CD8-positive, alpha-beta memory T cell (primary cell): ENCODE measurements at places on chromosomes 7 and 10.

DNA sequence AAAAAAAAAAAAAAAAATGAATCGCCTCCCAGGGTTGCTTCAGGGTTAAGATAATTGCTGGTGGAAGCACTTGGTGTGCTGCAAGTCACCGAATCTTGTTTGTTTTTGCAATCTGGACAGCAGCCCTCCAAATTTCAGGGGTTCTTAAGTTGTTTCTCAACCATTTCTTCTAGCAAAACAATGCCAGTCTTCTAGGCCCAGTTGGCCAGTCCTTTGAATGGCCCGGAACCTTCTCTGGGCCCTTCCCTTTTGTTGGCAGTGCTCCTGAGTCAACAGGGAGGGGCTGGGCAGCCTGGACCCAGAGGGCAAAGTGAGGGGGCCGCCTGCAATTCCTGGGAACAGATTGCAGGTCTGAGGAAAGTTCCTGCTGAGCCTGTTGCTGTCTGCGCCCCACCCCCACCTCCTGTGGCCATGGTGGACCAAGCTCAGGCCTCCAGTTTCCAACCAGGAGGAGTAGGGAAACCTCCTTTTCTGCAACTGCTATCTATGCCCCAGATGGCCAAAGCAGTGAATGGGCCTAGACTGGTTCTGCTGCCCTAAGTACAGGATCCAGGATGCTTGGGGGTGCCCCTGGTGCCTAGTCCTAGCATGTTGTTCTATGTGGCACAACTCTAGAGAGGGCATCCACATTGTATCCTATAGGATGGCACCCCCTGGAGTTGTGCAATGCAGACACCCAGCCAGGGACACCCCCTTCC, 31.4 kb upstream of the PDCD4 start:
- DNase-seq = no peak

- no peak for DNase-seq
Observed at GRCh38 chr10:132543916-132544743, 6.5 kb downstream of the INPP5A start.

GRCh38 chr10:71297343-71297742, 21.7 kb upstream of the SLC29A3 start:
- no peak for DNase-seq

DNA sequence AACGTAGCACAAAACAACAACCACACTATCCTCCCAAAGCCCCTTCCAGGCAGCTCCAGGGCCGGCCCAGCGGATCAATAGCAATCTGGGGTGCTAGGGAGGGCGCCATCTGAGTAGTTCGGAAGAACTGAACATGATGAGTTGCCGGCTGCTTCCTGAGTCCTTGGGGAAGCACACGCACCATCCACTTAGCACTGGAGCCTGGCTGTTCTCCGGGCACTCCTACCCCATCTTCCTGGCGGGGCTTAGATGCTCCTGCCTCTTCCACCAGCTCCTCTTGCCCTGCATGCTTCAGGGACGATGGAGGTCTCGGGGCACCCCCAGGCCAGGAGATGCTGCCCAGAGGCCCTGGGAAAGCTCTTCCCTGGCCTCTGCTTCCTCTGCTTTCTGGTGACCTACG, at the start of gene KCNK18:
Gene KCNK18, plus strand, starts transcription at position 301 of the 400 bp plus-strand sequence. Its CDS starts 0 bp downstream, at position 301.
- DNase-seq = no peak

DNA sequence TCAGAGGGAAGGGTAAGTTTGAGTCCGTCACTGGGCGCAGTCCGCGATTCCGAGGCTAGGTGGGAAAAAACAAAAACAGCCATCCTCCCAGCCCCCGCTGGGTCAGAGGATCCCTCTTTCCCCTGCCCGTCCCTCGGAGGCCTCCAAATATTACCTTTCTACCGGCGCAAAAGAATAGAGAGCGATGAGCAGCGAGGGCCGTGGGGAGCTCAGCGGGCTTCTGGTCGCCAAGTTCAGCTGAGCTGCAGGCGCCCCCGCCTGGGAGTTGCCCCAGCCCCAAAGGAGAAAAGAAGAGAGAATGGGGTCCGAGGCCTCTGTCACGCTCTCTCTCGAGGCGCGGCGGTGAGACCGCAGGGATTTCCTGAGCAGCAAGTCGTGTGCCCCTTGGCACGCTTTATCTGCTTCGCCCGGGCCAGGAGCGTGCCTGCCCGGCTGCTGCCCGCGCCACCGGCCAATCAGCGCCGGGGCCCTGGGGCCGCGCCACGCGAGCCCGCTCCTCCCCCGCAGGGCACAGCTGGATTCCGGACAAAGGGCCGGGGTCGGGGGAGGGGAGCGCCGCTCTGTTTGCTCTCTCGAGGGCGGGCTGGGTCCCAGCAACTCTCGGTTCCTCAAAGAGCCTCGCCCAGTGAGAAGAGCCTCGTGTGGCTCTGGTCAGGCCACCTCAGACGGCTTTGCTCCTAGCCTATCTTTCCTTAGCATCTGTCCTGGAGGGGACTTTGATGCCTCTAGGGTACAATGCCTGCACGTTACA, at the start of gene NEUROG3:
Gene NEUROG3, minus strand, starts transcription at position 367 of the 751 bp plus-strand sequence. CDS start 379 bp downstream, outside the sequence.
- no peak for DNase-seq

GRCh38 chr7:23247603-23248335, 1.2 kb downstream of the GPNMB start:
- no peak for DNase-seq

DNA sequence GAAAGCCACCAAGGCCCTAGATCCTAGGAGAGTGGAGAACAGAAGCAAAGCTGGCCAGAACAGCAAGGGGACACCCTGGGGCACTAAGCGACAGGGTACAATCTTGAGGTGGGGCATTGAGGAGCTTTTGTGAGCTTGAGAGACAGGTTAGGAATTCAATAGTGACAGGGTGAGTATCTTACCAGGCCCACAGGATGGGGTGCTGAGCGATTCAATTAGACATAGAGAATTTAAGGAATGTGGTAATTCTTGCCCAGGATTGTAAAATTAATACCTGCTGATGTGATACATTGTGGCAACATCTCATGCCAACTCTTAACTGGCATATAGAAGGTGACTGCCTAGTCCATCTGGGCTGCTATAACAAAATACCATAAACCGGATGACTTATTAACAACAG, 14.0 kb downstream of the RBP3 start:
- no peak for DNase-seq

DNA sequence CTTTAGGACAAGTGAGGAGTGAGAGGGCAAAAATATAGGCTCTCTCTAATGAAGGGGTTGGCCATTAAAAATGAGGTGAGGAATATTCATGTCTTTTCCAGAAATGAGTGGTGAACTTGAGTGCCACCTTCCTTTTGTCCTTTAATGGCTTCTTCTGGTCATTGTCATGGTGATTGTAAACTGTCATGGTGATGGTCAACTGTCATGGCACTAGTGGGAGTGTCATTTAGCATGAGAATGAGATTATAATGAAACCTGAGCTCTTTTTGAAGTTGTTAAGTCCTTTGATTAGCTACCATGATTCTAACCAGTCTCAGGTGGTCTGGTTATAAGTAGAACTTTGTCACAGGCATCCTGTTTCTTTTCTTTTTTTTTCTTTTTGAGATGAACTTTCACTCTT, 524.4 kb downstream of the NEBL start:
- DNase-seq = no peak

- DNase-seq = no peak
Observed at GRCh38 chr7:156889746-156890145, 3.2 kb downstream of the LMBR1 start.

- no peak for DNase-seq
Observed at GRCh38 chr7:102429141-102429899, 4.1 kb upstream of the ORAI2 start.

GRCh38 chr7:89661876-89662275, 492.4 kb upstream of the STEAP1 start:
- no peak for DNase-seq

DNA sequence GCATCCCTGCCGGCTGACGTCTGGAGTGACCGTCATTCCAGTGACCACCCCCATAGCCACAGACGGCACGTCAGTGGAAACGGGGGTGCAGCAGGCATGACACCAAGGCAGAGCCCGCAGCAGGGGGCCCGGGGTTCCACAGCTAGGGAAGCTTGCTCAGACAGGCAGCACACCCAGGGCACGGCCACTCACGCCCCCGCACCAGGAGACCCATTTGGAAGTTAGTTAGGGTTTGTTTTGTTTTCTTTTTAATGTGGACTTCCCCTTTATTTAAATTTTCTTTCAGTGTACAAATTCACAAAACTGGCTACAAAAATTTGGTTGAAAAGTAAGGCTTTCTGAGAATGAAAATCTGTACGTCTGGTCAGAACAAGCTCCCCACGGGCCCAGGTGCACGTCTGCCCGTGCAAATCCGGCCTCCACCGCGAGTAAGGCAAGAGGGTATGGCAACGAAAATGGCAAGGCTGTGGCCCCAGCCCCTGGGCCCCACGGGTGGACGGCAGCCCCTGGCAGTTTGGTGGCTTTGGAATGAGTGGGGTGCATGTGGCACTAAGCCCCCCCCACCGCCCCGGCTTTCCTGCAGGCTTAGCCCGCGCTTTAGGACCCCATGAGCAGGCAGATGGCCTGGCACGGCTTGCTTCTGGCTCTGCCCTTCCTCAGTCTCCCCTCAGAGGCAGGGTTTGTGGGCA, 124.2 kb downstream of the FAM53B start:
- no peak for DNase-seq

- DNase-seq = no peak
Observed at GRCh38 chr10:113534423-113534822, 18.4 kb upstream of the HABP2 start.

DNA sequence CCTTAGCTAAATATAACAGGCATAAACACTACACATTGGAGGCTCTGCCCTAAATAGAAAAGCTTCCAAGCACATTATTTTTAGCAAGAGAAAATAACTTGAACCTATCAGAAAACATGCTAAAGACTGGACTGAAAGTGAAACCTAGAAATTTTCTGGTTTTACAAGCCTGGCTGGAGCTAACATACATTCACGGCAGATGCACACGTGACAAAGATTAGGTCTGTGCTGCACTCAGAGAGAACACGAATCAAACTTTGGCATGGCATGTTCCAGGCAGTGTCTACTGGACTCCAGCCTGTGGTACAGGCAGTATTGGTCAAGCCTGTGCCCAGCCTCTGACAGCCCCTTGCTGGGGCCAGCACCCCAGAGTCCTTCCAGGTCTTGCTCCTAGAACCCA, 94.1 kb upstream of the PCBD1 start:
- no peak for DNase-seq

- DNase-seq = no peak
Observed at GRCh38 chr10:95998255-95998784, 45.1 kb upstream of the CCNJ start.

DNA sequence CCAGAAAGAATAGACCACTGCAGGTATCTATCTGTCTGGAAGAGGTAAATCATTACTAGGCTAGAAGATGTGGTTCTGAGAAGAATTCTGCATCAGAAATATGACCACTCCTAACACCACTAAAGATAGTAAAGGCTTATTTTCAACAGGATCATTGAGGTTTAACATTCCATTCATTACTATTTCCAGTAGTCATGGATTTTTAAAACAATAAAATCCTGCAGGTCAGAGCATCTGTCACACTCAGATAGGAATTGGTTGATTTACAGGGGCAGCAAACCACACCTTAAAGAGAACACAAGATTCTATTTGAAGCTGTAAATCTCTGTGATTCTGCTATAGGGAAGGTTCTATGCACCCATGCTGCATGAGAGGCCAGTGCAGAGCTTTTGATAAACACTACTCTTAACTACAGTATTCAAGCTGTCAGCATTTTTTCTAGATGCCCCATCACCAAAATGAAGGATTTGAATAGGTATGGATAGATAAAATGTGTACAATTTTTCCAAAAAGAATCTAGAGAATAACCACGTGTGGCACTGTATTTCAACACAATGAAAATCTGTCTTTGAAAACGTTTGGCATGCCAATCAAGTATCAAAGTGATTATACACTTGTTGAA, 14.6 kb downstream of the LRRC17 start:
- DNase-seq = no peak

DNA sequence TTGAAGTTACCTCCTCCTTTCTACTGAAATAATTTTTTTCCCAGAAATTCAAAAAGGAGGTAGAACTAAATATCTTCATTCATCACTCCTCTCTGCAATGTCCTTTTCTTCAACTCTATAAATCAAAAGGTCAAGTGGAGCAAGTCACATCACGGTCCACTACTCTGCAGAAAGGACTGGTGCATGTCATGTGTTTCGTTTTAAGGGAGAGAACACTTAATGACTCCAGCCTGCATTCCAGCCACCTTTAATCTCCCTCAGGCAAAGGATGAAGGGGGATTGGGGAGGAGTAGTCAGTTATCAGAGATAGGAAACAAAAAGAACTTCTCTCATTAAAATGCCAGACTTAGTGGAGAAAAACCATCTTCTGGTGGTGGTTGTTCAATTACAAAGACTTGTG, 78.9 kb downstream of the ANK3 start:
- DNase-seq = no peak

DNA sequence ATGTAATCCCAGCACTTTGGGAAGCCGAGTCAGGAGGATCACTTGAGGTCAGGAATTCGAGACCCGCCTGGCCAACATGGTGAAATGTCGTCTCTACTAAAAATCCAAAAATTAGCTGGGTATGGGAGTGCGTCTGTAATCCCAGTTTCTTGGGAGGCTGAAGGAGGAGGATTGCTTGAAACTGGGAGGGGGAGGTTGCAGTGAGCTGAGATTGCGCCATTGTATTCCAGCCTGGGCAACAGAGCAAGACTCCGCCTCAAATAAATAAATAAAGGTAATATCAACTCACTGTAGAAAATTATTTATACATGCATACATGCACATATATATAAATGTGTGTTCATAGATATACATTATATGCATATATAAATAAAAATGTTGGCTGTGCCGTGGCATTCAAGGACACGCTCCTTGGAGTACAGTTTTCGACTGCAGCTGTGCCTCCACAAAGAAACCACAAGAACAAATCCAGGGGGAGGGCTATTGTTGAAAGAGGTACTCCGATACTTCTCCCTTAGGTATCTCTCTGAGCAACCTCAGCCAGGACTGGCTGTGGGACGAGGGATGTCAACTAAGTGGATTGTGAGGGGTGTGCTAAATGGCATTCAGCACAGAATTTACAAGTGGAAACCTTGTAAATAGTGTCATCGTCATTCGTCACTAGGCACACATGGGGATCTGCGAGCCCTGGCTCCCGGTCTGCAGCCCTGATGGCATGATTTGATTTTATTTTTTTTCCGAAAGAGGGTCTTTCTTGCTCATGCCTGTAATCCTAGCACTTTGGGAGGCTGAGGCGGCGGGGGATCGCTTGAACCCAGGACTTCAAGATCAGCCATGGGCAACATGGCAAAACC, 49.3 kb downstream of the HIP1 start:
- DNase-seq = no peak

DNA sequence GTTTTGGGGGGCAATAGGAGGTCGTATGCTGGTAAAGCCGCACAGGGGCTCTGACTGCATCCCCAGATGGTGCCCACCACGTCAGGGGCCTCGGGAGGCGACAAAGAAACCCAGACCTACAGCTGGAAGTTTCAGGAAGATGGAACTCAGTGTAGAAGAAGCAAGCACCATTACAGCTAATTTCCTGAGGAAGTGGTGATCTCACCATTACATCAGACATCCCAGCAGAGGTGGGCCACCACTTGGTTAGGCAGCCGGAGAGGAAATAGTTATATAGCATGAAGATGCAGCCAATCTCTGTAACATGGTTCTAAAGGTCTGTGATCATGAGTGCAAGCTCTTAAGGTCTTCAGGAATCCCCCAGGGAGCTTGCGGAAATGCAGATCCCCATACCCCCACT, 127.3 kb upstream of the PCBD1 start:
- no peak for DNase-seq

- no peak for DNase-seq
Observed at GRCh38 chr7:148625342-148625741, 34.8 kb downstream of the C7orf33 start.
